ENCODE measurements at places on chromosomes 3 and 15.

DNA sequence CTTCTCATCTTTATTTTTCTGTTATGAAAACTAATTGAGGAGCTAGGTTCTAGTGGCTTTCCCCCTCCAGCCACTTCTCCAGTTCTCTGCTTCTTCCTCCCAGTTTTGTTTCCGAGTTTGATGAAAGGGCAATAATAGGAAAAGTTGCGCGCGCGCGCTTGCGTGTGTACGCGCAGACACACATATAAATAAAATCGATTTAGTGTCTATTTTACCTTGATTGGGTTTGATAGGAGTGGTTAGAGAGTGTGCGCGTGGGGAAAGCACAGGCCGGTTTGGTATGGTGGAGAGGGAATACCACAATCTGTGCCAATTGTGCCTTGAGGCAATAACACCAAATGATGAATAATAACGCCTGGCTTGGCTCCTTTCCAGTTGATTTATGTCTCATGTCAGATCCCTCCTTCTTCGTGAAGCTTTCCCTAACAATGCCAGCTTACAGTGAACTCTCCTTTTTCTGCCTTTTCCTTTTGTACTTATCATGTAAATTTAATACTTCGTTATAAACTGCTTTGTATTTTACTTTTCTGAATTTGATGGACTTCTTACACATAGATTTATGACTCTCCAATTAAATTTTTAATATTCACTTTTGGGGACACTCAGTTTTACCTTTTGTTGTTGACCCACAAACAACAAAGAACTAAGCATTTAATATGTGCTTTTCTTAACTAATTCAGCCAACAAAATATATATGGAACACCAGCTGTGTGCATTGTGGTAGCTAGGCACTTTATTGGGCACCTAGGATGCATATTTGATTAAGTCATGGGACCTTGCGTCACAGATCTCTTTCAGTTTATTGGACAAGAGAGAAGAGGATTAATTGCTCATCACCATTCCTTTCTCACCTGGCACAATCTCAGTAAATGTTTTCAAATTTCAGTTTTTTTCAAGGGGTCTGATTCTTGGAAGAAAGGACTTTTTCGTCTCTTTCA lies 1.7 kb downstream of the TIPARP start:
- DNase-seq: no peak

DNA sequence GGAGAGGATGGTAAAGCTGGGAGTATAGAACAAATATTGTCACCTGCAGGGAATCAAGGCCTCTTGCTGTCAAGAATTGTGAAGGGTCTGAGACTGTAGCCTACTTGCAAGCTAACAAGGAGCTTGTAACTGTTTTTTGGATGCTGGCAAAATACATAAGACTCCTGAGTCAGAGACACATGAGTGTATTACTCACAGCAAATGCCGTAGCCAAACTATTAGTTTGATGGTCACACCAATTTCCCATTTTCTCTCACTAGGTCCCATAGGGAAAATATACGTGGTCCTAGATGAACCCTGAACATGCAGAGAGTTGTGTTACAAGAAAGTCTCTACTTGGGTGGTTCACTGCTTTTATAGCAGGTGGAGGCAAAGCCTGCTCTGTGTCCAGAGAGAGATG lies 44.7 kb upstream of the LIPC start:
- no peak for DNase-seq

GRCh38 chr3:173725507-173725906 lies 328.0 kb downstream of the NLGN1 start:
- no peak for DNase-seq

GRCh38 chr3:14057701-14058100 lies 67.0 kb downstream of the CHCHD4 start:
- no peak for DNase-seq

DNA sequence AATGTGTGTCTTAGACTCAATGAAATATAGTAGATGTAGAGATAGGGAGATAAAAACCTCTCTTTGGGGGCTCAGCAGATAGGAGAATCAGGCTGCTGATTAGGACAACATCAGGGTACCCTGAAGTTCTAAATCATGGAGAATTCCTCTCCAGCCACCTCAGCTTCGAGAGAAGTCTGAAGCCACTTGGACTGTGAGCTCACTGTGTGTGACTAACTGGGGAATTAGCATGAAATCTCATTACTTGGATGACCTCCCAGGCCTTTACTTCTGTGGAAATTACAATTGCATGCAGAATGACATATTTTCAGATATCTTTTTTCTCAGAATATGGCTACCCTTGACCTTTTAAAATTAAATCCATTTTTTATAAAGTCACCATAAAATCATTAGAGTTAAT lies 128.0 kb upstream of the MRPL3 start:
- no peak for DNase-seq

GRCh38 chr15:90929246-90930019 lies 2.9 kb downstream of the HDDC3 start:
- no peak for DNase-seq

- DNase-seq: no peak
These were observed 572.1 kb downstream of the VGLL3 start for GRCh38 chr3:86418861-86419260.

- no peak for DNase-seq
These were observed 72.8 kb downstream of the DLG1 start for GRCh38 chr3:197225579-197225978.

DNA sequence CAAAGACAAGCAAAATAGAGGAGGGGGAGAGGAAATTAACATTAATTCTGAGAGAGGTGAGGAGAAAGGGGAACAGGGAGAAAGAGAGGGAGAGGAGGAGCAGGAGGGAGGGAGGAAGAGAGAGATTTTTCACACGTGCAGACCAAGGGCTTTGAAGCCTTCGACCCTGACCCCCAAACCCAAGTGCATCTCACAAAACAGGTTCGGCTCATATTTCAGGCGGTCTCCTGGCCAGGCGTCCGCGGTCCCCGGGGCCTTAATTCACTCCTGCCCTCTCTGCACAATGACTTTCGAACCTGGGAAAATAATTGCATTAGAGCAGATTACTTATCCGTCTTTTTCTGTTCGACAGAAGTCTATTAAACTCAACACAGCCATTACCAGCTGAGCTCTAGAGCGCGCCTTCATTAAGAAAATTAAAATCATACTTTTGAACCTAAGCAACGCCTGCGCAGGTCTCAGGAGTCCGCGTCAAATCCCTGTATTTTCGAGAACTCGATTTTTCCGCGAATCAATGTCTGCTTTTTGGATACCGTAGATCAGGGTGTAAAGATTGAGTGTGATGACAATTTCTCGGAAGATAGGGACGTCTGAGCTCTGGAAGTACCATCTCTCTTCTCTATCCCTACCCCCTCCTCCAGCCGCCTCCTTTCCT lies 220.7 kb downstream of the MEIS2 start:
- DNase-seq: no peak

GRCh38 chr3:13500133-13500885 lies 20.2 kb downstream of the HDAC11 start:
- DNase-seq: no peak

GRCh38 chr15:57285386-57285785 lies 90.9 kb upstream of the CGNL1 start:
- no peak for DNase-seq

- DNase-seq: no peak
These were observed 298.3 kb downstream of the MEX3B start for GRCh38 chr15:81747482-81747881.

DNA sequence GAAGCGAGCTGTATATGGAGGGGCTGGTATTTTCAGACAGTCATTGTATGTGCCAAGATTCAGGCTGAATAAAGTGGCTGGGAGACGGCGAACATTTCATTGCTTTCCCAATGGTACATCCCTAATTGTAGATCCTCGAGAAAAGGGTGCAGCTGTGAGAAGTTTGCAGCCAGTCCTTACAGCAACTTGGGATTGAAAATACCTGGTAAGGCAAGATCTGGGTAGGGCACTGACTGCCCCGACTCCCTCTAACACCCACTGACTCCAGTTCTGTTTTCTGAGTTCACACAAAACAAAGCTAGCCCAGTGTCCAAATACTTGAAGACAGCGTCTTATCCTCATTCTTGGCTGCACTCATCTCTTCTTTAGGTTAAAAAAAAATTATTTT lies 63.7 kb downstream of the EDEM1 start:
- DNase-seq: no peak

- DNase-seq: no peak
These were observed 296.1 kb downstream of the LRTM1 start for GRCh38 chr3:54631516-54632325.

- no peak for DNase-seq
These were observed 488.4 kb upstream of the UBE2E2 start for GRCh38 chr3:22714749-22715148.

DNA sequence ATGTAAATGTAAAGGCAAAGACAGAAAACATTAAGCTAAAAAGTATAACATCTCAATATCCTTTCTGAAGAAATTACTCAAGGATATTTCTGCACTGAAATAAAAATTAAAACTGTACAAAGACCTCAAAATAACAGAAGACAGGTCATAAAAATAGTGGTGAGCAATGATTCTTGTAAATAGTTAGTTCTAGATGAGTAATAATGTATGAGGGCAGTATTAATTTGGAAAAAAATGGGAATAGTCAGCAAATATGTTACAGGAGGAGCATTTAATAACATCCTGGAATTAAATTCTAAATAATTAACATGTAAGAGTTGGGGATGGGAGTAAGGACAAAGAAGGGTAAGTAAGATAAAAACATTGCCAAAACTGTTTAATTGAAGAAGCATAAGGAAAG lies 247.5 kb downstream of the DTWD1 start:
- no peak for DNase-seq

- no peak for DNase-seq
These were observed 611.3 kb downstream of the EDEM1 start for GRCh38 chr3:5798809-5799208.

DNA sequence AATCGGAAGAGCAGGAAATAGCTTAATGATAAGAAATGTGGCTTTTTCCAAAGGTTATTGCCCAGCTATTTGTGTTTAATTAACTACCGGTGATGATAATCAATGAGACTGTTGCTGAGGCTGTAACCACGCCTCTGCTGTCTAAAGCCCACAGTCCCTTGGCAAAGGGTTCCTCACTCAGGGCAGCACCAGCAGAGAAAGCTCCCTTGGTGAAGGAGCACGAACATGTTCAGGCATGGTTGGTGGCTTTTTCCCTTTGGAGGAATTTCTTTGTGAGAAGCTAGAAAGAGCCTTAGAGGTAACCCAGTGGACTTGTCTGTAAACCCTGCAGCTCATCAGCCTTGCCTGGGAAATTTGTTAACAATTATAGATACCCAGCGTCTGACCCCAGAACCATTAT lies 7.5 kb upstream of the ST6GAL1 start:
- no peak for DNase-seq

DNA sequence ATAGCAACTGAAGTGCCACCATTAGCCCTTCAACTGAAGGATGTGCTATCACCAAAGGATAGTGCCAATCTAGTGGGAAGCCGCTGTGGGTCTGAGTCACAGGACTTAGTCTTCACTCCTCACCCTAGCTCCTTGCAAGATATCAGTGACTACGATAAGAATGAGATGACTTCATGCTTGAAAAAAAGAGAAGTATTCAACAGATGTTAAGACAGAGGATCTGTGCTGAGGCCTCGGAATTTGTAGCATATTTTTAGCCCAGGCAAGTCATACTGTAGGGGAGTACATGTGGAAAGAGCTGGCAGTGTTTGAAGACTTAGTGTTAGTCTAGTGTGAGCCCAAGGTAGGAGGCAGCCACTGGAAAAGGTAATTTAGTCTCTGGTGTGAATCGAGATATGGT lies 270.7 kb upstream of the LRTM1 start:
- no peak for DNase-seq

DNA sequence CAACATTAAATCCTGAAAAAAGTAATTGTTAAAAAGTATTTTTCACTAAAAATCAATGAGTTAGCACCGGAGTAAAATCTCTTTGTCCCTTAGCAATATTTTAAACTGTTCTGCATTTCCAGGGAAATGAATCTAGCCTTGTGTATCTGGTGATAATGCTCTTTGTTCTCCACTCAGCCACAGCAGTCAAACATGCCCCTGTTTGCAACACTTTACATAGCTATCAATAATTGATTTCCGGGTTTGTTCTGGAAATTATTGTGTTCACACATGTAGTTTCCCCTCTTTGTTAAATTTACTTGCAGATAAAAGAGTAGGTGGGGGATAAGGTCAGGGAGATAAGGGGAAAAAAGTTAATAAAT lies 3.6 kb upstream of the A4GNT start:
- DNase-seq: no peak

GRCh38 chr15:80512726-80513660 lies 108.8 kb downstream of the ARNT2 start:
- DNase-seq: no peak

- no peak for DNase-seq
These were observed 59.9 kb downstream of the CLSTN2 start for GRCh38 chr3:139994891-139995290.

DNA sequence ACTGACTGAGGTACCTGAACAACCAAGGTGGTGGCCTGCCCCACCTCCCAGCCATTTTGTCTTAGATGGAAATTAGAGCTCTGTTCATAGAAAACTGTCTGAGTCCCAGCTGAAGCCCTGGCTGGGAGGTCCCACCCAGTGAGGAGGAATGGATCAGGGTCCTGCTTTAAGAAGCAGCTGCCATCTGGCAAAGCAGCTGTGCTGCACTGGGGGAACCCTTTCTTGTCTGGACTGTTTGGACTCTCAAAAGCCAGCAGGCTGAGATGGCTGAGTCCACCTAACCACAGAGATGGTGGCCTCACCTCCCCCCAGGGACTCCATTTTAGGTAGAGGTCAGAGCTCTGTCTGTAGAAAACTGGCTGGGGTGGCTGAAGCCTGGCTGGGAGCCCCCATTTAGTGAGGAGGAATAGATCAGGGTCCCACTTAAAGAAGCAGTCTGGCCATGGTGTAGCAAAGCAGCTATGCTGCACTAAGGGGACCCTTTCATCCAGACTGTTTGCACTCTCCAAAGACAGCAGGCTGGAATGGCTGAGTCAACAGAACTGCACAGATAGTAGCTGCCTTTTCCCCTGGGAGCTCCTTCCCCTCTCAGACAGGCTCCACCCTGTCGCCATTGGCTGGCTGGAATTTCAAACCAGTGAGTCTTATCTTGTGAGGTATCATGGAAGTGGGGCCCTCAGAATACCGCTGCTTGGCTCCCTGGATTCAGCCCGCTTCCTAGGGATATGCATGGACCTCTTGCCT lies 116.9 kb downstream of the EPHA6 start:
- DNase-seq: no peak

- DNase-seq: no peak
These were observed 14.8 kb downstream of the MCM2 start for GRCh38 chr3:127612966-127613365.

DNA sequence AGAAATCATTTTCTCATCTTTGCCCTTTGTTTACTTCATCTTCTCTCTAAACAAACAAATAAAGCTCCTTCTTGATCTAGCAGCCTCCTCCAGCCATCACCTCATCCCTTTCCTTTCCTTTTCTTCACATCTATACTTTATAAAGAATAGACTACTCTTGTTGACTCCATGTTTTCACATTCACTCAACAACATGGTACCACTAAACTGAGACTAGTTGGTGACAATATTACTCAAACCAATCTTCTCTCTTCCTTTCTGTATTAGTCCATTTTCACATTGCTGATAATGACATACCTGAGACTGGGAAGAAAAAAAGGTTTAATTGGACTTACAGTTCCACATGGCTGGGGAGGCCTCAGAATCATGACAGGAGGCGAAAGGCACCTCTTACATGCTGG lies 324.7 kb downstream of the SOX2 start:
- DNase-seq: no peak

Measured in stimulated activated CD8-positive, alpha-beta memory T cell treated with anti-CD3 and anti-CD28 coated beads, Interleukin-15, amount 100 ng/mL, for 24 hours (primary cell).